ENCODE measurements at places on chromosomes 3 and 15.

DNA sequence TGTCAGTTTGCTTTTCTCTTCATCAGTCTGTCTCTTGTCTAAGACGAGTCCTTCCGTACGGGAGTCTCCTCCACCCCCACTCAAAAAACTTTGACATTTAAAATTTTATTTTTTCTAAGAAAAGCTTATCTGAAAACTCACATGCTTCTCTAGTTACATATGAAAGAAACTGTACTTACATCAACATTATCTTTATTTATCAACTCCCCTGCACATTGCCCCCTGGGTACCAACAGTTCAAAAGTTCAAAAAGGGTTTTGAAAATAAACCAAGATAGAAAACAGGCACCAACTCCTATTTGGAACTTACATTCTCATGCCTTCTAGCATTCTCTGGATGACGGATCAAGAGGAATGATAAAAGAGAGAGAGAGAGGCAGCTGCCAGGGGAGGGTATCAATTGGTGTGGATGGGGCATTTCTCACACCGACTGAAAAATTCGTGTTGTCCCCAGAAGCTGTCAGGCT is 182.5 kb downstream of the FOXP1 start:
- no peak for DNase-seq

GRCh38 chr3:114108137-114108536 is 51.6 kb downstream of the QTRT2 start:
- no peak for DNase-seq

DNA sequence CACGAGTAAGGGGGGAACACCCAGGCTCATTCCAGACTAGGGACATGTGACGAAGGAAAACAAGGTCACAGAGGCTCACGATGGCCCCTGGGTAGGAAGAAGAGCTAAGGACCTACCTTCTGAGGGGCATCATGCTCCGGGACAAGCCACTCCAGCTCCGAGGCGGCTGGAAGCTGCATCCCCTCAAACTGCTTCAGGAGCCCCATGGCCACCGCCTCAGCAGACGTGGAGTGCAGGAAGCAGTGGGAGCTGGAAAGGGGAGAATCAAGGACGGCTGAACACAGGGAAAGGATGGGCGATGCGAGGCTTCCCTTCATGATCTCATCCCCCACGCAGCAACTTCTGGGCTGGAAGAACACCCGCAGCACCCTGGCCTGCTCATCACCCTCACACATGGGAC is 53.5 kb downstream of the RUBCN start:
- no peak for DNase-seq

DNA sequence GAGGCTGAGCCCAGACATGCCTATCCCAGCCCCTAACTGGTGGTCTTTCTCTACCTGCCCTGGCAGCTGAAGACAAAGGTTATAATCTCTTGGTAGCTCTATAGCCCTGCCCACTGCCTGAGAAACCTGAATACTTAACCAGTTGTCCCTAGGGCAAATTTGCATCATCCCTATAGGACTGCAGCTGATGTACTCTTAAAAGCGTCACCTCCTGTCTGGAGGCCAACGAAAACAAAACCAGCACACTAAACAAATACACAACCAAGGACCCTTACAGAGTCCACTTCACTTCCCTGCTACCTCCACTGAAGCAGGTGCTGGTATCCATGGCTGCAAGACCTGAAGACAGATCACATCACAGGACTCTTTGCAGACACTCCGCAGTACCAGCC is 98.0 kb downstream of the KCNAB1 start:
- no peak for DNase-seq

DNA sequence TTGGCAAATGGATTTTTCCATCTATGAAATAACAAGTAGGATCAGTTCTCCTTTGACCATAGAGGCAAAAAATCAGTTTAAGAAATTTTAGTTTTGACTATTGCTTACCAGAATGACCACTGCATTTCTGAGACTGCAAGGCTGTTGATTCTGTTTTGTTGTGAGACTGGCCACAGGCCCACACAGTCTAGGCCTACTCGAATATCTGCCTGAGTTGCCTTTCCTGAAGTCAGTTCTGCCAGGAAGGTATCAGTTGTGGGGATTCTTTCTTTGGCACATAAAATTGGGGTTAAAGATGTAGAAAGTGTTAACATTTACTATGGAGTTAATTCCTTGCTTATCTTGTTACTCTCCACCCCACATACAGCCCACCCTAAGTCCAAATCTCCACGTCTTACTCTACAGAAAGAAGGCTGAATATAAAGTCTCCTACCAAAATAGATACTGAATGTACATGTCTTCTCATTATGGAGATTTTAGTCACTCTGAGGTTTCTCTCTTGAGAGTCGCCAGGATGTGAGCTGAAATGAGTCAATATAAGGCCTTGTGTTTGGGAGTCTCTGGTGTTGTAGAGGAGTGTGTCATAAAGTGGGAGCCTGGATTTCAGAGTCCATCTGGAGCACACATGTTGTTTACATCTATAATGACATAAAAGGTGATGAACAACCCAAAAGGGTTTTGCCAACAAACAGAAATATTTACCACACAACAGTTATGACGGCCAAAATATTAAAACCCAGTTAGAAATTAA is 45.0 kb upstream of the WWTR1 start:
- DNase-seq = no peak

DNA sequence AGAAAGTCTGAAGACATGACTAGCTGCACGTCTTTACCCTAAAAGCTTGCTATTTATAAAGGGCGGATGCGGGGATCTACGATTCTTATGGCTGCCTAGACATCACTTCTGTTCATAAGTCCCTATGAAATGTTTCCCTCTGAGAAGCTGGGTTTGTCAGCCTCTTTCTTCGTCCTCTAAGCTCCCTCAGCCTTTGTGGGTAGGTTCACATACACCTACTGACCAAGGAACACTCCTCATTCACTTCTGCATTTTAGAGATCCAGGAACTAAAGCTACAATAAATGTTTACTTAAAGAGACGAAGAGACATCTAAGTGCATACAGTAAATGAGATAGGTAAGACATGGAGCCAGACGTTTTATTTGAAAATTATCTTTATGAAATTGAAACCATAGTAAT is 16.7 kb upstream of the RAMAC start:
- DNase-seq = no peak

DNA sequence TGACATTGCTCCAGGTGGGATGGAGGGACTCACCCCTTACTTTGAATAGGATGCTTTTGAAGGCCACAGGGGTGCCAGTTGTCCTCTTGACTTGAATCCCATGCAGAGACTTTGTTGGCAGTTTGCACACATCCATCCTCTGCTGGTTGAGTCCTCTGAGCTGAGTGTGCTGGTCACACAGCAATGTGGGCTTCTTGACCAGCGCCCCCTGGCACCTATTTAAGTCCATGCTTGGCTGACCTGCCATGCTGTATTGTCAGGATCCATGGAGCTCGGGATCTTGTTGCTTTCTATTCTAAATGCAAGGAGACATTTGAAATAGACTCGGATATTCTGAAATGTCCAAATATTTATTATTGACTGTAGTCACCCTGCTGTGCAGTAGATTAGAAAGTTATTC is 19.8 kb downstream of the RAB7A start:
- DNase-seq = no peak

DNA sequence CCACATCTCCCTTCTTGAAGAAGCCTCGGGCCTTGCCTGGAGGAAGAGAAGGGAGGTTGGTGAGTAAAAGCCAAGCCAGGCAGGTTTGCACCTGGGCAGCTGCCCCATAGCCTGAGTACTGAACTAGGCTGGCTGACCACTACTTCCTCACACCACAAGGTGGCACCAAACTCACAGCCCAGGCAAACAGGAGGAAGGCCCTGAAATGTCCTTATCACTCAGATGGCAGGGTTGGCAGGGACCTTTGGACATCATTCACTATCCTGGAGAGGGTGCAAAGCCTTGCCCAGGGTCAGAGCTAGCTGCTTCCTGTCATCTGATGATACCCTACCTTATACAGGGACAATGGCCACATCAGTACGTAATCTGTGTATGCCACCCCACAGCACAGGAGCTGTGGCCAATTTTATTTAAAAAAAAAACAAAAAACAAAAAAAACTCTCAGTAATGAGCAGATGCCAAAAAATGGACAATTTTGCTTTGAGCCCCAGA is 2.2 kb upstream of the GRAMD2A start:
- DNase-seq = peak; percentile 79

DNA sequence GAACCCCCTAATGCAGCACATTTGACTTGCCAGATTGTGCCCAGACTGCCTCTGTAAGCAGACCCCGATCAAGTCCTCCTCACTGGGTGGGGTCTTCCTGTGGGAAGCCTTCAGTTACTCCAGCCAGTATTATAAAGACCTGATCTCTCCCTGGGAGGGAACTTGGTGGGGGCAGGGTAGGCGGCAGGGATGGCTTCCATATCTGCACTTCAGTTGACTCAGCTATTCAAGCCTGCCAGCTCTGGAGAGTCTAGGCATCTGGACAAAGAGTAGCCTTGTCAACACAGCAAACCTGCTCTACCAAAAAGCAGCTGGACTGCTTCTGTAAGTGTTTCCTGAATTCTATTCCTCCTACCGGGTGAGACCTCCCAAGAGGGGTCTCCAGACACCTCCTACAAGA is 21.0 kb upstream of the SLC25A38 start:
- DNase-seq = no peak

DNA sequence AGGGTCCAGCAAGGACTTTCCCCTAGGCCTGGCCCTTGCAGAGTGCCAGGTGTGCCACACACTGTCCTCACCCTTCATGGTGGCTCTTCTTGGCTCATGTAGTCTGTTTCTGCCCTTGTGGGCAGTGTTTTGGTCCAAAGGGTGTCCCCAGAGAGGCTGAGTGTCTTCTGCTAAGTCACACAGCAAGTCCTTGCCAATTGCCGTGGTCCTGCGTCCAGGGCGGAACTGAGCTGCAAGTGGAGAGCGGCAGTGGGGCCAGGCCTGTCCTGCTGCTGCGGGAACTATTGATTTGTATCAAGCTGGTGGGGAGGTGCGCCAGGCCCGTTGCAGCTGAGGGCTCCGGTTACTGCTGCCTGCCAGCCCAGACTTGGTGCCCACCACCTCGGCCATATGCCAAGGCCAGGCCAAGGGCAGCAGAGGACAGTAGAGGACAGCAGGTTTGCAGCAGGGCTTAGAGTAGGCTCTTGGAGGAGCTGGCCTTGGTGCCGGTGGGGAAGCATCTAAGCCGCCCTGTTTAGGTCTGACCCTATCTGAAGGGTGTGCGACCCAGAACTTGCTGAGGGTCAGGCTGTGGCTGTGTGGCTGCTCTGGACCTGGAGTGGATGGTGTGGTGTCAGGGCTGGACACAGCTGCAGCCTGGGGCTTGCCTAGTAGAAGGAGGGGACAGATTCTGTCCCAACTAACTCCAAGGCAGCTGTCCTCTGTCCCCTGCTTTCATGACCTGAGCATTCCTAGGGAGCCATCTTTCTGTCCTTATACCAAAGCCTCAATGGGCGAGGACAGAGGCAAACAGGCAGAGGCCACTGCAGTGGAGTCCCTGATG is 4.5 kb downstream of the AMIGO3 start:
- DNase-seq = no peak

GRCh38 chr15:76235186-76235826 is 76.0 kb downstream of the ETFA start:
- DNase-seq = no peak

DNA sequence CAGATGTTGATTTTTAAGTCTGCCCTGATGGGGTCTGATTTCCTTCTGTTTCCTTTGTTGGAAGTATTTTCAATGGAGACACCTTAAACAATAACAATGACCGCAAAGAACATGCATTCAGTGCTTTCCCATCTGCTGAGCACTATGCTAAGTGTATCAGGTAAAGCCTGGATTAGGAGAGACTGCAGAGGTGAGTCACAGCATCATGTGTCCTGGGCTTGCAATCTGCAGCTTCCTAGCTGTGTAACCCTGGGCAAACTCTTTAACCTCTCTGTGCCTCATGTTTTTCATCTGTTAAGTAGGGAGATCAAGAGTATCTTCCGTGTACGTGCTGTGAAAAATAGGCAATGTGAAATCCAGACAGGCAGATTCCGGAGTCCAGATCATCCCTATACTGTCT is 13.3 kb upstream of the CHRNB4 start:
- no peak for DNase-seq

- no peak for DNase-seq
Measured at GRCh38 chr3:63687278-63688225, 35.1 kb downstream of the SNTN start.

DNA sequence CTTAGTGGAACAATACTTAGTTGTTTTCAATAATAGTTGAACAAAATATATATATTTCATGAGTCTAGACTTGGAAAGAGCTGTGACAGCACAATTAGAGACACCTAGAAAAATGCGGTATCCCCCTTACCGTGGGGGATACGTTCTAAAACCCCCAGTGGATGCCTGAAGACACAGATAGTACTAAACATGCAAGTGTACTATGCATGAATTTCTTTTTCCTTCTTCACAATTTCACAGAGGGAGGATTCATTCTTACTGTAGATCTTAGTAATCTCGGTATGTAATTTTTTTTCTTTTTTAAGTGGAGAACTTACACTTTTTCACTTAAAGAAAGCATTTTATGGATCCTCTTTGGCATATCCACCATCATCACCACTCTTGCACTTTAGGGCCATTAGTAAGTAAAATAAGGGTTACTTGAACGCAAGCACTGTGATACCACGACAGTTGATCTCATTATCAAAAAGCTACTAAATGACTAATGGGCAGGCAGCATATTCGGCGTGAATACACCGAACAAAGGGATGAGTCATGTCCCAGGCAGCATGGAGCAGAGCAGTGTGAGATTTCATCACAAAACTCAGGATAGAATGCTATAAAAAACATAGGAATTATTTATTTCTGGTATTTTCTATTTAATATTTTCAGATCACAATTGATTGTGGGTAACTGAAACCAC is 72.3 kb upstream of the ZNF280D start:
- DNase-seq = peak; percentile 54

- no peak for DNase-seq
Measured at GRCh38 chr15:93900476-93901400, 330.6 kb upstream of the MCTP2 start.

- DNase-seq = no peak
Measured at GRCh38 chr3:16559653-16560365, 45.4 kb downstream of the DAZL start.

DNA sequence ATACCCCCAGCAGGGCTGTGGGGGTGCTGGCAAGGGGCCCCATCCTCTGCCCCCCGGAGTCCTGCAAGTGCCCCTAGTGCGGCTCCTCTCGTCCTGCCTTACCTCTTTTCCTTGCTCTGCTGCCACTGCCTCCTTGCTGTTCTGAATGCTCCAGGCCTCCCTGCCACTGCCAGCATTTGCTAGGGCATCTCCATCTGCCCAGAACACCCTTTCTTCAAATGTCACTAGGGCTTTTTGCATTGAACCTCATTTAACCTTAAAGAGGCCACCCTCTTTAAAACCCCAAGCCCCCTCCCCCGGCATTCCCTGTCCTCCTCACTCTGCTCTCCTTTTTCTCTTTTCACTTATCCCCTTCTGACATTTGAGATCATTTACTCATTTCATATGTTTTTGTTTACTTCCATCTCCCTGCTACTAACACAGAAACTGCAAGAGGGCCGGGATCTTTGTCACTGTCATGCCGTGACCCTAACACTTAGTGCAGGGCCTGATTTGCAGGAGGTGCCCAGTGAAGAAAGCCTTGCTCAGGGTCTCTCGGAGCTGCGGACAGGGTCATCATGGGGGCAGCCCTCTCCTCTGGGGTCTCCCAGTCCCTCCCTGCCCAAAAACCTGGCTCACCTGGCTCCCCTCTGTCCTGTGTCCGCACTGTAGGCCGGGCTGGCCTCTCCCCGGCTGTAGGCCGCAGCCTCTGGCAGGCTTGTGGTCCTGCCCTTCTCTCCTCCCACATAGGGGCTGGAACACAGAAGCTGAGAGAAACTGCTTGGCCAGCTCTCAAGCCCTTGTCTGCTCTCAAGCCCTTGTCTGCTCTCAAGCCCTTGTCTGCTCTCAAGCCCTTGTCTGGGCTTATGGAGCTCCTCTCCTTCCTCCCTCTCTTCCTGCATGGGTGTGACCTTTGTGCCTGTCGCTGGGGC is at the start of gene ACOX2:
TSS of gene ACOX2 (minus strand) at position 690 of the 911 bp plus-strand sequence. CDS start 2,084 bp downstream, outside the sequence.
- DNase-seq = no peak
